GOT3 (cell line): ENCODE measurements at places on chromosomes 12 and 14.

- DNase-seq: no peak
Measured at GRCh38 chr14:59200195-59200594, 11.7 kb downstream of the DAAM1 start.

- DNase-seq: no peak
Measured at GRCh38 chr12:104852896-104853295, 105.2 kb downstream of the SLC41A2 start.

- DNase-seq: no peak
Measured at GRCh38 chr12:116015525-116015924, 262.0 kb downstream of the MED13L start.

GRCh38 chr14:67068251-67068650 is 121.0 kb upstream of the GARIN2 start:
- DNase-seq: no peak

DNA sequence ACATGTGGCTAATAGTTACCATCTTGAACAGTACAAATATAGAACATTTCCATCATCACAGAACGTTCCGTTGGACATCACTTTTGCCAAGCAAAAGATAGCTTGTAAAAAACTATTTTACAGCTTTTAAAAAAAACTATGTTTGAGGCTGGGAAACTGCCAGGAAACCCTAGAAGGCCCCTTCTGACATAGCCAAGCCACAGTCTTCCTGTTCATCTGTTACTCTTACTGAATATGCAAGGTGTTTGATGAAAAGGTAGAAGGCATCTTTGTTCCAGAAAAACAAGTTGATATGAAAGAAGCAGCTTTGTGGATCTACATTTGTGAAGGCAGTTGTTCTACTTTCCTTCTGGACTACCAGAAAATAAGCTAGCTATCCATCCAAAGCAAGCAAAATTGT is 23.6 kb upstream of the WNK1 start:
- DNase-seq: no peak

DNA sequence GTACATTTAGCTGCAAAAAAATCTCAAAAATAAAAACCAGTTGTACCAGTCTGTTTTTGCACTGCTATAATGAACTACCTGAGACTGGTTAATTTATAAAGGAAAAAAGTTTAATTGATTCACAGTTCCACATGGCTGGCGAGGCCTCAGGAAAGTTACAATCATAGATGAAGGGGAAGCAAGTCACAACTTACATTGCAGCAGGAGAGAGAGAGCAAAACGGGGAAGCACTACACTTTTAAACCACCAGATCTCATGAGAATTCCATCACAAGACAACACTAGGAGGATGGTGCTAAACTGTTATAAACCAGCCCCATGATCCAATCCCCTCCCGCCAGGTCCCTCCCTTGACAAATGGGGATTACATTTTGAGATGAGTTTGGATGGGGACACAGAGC is 186.0 kb downstream of the TMTC3 start:
- DNase-seq: no peak

GRCh38 chr12:79227091-79227490 is 362.5 kb downstream of the SYT1 start:
- no peak for DNase-seq
